ENCODE measurements at places on chromosomes 2 and 18.

DNA sequence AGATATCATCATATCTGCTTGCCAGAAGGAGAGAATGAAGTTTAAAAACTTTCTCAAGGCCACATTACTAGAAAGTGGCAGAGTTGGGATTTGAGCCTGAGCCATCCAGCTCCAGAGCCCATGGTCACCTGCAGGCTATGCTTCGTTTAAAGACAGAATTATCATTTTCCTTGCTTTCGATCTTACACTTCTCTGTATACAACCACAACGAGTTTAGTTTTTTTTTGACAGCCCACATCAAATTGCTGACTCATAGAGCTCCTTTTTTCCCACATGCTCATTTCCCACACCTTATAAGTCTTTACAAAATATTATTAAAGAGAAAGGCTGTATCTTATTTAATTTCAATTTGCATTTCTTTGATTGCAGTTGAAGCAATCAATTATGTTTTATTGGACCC is 6.5 kb downstream of the PLEK start:
- DNase-seq, result no peak

GRCh38 chr2:66240286-66240685 is 194.6 kb upstream of the MEIS1 start:
- DNase-seq, result no peak

GRCh38 chr18:35968278-35968880 is 4.1 kb upstream of the RMP24 start:
- DNase-seq, result no peak

- DNase-seq, result no peak
Observed at GRCh38 chr2:99708231-99708630, 218.4 kb upstream of the REV1 start.

DNA sequence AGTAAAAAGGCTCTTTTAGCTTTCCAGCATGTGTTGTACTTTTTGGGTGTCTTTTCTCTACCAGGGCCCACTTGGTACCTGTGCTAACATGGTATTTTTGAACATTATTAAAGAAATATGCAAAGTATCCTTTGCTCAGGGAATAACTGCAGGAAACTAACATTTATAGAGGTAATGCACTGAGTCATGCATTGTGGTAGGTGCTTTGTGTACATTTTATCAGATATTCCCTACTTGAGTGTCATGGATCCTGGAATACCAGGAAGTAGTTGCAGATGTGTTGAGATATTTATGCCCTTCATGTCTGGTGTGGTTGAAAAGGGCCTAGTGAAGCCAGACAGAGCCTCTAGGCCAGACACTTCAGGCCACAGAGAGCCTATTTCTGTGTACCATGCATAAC is 215.5 kb upstream of the CYRIA start:
- no peak for DNase-seq

GRCh38 chr2:44247924-44248323 is 27.4 kb upstream of the SLC3A1 start:
- no peak for DNase-seq
